Activated T-helper 1 cell treated with anti-CD3 and anti-CD28 coated beads, Interleukin-12 subunit alpha, Interleukin-12 subunit beta, Interleukin-2, Interleukin-4 antibody, amounts not matched to agents 30 ng/mL and 10 ng/mL and 1 ng/mL, durations not matched to agents 14 hours and 24 hours and 36 hours (primary cell): ENCODE measurements at places on chromosomes 13 and 19.

DNA sequence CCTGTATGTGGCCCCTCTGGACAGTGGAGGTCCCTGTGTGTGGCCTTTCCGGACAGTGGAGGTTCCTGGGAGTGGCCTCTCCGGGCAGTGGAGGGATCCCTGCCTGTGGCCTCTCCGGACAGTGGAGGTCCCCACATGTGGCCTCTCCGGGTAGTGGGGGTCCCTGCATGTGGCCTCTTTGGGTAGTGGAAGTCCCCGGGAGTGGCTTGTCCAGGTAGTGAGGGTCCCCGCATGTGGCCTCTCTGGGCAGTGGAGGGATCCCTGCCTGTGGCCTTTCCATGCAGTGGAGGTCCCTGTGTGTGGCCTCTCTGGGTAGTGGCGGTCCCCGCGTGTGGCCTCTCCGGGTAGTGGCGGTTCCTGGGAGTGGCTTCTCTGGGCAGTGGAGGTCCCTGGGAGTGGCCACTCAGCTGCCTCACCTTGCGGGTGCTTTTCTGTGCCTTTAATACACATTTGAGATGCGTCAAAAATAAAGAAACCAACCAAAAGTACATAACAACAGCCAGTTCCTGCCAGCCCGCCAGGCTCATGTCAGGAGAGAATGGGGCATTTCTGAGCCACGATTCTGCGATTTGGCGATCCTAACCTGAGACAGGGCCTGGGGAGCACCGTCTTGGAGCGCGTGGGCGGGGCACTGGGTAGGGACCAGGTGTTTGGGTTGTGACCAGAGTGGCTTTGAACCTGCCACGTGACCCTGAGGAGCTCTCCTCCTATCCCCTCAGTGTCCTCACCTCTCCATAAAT is 194.7 kb downstream of the ZNF536 start:
- no peak for DNase-seq

DNA sequence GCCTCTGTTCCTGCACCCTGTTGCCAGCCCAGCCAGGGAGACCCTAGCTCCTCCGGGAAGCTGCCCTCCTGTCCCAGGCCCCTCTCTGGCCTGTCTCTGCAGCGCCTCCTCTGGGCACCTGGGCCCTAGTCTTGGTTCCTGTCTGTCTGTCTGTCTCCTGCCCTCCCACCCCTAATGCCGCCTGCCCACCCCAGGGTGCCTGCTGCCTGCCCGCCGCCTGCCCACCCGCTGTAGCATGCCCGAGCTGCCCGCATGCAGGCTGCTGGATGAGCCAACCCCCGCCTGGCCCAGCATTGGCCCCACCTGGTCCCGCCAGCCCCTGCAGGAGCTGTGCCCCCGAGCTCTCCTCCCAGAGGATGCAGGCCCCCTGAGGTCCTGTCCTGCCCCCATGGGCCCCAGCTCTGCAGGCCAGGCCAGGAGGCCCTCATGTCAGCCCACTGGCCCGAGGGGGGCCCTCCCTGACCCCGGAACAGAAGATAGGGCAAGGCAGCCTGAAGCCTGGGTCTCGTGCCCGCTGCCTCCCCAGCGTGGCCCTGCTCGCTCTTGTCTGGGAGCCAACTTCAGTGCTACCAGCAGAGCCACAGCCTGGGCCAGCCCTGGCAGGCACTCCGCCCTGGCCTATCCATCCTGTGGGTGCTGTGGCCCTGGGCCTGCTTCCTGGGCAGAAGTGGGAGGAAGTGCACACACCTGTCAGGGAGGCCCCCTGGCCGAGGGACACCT is 5.2 kb downstream of the MAP2K7 start:
- DNase-seq: no peak

DNA sequence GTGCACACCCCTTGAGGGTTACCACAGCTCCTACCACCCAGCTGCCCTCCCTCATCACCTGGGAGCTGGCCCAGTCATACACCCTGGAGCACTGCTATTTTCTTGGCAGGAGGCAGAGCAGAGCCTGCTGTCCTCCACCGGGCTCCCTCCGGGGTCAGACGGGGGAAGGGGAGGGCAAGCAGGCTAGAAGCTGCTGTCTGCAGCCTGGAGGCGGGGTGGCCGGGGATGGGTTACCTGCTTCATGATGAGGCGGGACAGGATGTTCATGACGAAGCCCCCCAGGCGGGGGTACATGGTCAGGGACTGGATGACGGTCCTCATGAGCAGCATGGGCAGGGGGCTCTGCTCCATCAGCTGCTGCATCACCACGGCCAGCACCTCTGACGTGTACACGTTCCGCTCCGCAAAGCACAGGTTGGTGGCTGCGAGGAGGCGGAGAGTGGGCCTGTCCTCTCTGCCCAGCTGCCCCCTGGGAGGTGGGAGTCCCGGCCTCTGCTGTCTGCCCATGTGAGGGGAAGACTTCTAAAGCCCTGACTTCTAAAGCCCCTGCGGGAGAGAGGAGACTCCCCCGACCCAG is 2.7 kb upstream of the RSPH6A start:
- no peak for DNase-seq

- DNase-seq: no peak
Measured at GRCh38 chr19:50657222-50657669, 8.0 kb downstream of the C19orf81 start.

GRCh38 chr13:30151388-30151787 is 156.0 kb downstream of the KATNAL1 start:
- DNase-seq: no peak

DNA sequence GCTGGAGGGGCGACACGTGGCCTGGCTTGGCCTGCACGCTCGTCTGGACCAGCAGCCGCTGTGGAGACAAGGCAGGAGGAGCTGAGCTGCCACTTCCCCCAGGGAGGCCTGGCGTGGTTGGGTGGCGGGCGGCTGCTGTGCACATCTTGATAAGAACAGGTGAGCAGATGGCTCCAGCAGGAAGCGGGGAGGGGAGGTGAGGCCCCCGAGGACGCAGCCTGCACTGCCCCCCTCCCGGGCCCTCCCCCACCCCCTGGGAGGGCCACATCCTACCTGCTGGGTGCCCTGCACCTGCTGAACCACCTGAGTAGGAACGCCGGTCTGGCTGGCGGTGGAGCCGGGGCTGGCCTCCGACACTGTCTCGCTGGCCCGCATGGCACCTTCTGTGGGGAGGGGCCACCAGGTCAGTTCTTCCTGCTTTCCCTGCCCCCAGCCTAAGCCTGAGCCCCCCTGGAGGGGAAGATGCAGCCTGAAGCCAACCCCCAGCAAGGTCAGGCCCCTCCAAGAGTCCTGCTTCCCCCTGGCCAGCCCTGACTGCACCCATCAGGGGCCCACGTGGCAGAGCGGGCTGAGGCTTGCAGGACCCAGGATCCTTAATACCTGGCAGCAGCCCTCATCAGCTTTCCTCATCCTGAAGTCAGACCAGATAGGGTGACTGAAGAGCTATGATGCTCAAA is 22.8 kb downstream of the RFX1 start:
- no peak for DNase-seq

GRCh38 chr13:98977568-98978265 is at the start of gene DOCK9:
Gene DOCK9, minus strand, starts transcription at chr13:98978064. Its CDS starts 155 bp downstream, at chr13:98977909.
- DNase-seq: no peak

DNA sequence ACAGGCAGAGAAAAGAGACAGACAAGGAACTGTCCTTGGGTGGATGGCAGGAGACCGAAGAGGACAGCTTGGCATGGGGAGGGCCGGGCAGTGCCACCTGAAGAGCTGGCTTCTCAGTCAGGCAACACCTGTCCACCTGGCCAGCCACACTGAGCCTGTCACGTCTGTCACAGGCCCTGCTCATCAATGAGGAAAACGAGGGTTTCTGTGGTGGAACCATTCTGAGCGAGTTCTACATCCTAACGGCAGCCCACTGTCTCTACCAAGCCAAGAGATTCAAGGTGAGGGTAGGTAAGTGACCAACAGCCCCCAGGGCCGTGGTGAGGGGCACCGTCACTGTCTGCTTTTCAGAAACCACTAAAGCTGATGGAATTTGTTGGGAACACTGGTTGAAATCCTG is 11.2 kb upstream of the PROZ start:
- DNase-seq: no peak

- DNase-seq: no peak
Measured at GRCh38 chr19:35118268-35119020, 2.8 kb downstream of the FXYD3 start.

DNA sequence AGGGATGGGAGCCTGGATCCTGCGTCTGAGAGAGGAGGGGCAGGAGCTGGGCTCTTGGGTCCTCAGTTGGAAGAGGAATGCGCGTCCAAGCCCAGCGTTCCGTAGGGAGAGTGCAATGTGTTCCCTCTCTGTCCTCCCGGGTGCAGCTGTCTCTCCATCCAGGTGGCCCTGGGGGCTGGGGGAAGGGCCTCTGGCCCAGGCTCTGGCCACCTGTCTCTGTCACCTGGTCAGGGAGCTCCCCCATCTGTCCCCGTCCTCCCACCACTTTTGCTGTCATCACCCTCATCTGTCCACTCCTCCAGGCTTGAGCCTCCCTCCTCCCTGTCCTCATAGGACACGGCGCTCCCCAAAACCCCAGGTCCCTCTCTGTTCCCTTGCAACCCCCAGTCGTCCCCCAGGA is 3.7 kb upstream of the SBK2 start:
- DNase-seq: no peak

GRCh38 chr19:19459073-19459472 is 53.6 kb downstream of the GATAD2A start:
- DNase-seq: no peak

GRCh38 chr19:597406-598315 is 8.0 kb downstream of the HCN2 start:
- DNase-seq: no peak

- no peak for DNase-seq
Measured at GRCh38 chr19:43318203-43318602, 35.3 kb upstream of the CD177 start.

GRCh38 chr13:23725922-23726321 is 155.7 kb downstream of the TNFRSF19 start:
- no peak for DNase-seq

GRCh38 chr13:27076421-27076820 is 95.2 kb downstream of the USP12 start:
- DNase-seq: no peak

- no peak for DNase-seq
Measured at GRCh38 chr13:111936267-111936925, 130.6 kb upstream of the SOX1 start.

- no peak for DNase-seq
Measured at GRCh38 chr19:23917856-23918255, 3.2 kb downstream of the ZNF726 start.

- DNase-seq: no peak
Measured at GRCh38 chr13:111610081-111610480, 289.6 kb downstream of the TEX29 start.

- DNase-seq: no peak
Measured at GRCh38 chr13:48402325-48402932, 10.5 kb downstream of the LPAR6 start.

- DNase-seq: no peak
Measured at GRCh38 chr13:80256352-80256932, 84.5 kb downstream of the SPRY2 start.

DNA sequence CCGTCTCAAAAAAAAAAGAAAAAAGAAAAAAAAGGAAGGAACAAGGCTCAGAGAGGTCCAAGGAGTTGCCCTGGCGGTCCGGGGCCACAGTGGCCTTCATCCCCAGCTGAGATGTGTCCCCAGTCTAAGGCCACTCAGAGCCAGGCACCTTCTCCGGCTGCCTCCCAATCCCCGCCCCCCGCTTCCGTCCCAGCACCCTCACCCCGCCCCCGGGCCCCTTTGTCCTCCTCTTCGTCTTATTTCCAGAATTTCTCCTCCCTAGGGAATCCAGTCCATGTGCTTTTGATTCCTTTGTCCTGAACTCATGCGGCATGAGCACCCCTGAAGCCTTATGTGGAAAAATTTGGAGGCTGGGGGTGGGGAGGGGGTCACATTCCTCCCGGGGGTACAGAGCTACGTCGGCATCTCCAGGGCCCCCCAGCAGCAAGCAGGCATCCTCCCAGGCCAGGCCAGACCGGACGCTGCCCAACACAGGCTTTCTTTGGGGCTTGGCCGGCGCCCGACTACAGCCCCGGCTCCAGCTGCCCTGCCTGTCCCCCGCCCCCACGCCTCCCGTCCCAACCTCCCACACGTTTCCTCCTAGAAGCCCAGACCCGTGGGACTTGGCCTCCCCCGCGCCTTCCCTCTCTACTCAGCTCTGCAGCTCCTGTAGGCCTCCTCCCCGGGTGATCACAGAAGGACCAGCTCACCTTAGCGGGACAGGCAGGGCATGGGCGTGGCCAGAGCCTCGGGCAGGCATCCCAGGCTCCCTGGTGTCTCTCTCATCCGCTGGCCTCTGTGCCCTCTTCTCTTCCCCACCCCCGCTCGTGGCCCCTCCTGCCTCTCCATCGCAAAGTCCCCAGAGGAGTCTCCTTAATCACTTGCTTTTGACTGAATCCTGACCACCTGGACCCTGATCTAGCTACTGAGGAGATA is 17.8 kb upstream of the ADGRE5 start:
- no peak for DNase-seq

DNA sequence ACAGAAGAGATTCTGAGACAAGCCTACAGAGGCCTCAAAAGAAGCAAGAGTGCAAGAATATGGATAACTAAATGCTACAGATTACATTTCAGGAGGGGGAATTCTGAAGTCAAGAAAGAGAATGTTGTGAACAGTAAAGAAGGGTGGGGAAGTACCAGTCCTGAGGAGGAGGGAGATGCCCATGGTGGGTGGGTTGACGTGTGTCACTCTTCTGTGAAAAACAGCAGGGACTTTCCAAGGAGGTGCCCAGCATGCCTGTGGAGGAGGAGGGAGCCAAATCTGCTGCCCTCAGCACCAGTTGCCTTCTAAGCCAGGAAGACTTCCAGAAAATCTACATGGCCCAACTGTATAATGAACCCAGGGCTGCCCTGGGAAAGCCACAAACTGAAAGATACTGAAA is 87.7 kb downstream of the SGCG start:
- no peak for DNase-seq

- DNase-seq: no peak
Measured at GRCh38 chr13:36553491-36553890, 120.3 kb upstream of the SERTM1 start.

DNA sequence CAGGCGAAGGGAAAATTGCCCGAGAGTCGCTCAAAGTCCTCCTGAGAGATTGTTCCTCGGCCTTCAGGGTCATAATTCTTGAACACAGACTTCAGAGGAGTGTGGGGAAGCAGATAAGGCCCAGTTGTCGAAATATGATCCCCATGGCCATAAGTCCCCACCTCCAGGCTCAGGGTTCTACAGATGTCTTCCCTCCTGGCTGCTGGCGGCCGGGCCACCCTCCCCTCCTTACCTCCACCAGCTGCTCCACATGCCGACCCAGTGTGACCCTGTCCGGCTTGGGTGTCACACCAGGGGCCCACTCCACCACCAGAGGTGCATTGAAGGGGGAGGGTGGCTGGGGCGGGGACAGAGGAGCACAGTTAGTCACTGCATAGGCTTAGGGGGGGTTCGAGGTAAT is 10.1 kb downstream of the FAM98C start:
- DNase-seq: no peak

DNA sequence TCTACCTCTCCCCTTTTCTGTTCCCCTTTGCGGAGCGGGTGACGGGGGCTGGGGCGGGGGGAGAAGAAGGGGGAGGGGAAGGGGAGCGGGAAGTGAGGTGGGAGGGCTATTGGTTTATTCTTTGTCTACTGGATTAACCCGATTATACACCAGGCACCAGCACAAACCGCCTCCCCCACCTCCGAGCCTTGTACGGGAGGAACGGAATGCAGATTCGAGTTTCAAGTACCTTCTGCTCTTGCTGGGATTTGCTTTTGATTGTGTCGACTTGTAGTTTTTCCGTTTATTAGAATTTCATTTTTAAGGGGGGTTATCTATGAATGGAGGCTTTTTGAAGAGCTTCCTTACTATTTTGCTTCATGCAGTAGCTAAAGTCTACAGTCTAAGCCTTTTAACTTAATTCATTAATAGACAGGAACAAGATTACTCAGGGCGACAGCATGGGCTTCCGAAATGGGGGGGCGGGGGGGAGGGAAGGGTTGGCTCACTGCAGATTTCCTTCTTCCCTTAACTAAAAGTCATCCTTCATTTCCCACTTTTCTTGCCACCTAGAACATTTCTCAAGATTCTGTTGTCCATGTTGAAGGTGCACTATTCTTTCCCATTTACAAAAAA is 937 bp upstream of the SPRY2 start:
- no peak for DNase-seq
